Right cardiac atrium (tissue), 5 donors: ENCODE measurements at places on chromosomes 1 and 21. TPM values are rescaled to one million over a fixed set of nuclear protein-coding genes. Genes with fewer than 3 reads are reported as not detected.

Gene MAP10
- 4.3 TPM for total RNA-seq

Gene FASLG
- 0.12 TPM for total RNA-seq

Gene MAGI3
- total RNA-seq: 8.9 TPM

Gene AQP10
- 0.19 TPM for total RNA-seq

Gene HES4
- total RNA-seq: 39.0 TPM
